ENCODE measurements at places on chromosomes 3 and 15. TPM values are rescaled to one million over a fixed set of nuclear protein-coding genes. Genes with fewer than 3 reads are reported as not detected.

Gene PLSCR5
- not detected for total RNA-seq

DNA sequence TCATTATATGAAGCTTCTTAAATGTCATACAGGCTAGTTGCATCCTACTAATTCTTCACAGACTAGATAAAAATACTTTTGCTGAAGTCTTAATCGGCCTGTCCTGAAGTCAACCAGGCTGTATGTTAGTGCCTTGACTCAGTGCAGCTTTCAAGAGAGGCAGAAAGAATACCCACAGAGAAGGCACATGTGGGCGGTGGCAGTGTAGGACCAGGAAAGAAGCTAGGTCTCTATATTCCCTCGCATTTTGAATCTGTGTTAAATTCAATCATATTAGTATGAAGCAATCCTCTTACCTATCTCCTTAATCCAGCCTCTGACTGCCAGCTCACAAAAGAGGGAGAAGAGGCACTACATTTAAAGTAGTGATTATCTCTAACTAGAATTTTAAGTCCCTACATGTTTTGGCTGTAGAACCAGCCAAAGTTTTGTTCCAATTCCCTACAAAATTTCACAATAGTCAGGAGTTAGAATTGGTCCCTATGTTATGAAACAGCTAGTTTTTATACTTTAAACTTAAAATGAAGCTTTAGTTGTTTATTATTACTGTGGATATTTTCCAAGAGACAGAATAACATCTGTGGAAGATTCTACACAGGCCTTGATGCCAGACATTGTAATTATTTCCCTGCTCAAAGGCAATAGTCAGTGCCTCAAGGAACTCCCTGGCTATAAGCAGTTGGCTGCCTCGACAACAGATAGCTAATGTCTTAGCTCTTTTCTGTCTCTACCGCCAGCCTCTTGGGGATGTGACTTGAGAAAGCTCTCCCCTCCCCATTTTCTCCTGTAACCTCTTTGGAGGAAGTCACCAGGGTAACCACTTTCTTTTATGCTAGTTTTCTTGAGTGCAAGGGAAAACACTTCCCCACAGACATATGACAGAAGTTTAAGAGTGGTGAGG is 31.9 kb downstream of the CRTC3 start:
- peak; percentile 76 for DNase-seq

Gene SLC9C1
- not detected for total RNA-seq

GRCh38 chr3:45795509-45795881 is 841 bp downstream of the SLC6A20 start:
- DNase-seq = no peak

- DNase-seq = no peak
Observed at GRCh38 chr3:190444576-190445145, 5.0 kb downstream of the TMEM207 start.

Gene FAM107A
- 16.2 TPM for total RNA-seq

DNA sequence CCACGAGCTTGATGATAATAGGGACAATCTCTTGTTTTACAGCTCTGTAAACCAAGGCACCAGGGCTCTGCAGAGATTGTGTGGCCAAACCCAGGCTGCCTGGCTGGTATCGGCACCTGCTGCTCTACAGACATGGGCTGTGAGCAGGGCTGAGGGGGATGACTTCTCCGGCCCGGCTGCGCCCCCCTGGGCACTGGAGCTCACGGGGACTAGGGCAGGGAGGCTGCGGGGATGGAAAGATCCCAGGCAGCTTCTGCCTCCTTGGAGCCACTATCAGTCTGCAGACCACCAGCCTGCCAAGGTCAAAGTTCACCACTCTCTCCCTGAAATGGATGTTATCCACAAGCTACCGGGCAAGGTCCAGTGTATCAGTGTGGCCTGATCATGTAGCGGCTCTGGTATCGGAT is 22.0 kb upstream of the PIGZ start:
- no peak for DNase-seq

DNA sequence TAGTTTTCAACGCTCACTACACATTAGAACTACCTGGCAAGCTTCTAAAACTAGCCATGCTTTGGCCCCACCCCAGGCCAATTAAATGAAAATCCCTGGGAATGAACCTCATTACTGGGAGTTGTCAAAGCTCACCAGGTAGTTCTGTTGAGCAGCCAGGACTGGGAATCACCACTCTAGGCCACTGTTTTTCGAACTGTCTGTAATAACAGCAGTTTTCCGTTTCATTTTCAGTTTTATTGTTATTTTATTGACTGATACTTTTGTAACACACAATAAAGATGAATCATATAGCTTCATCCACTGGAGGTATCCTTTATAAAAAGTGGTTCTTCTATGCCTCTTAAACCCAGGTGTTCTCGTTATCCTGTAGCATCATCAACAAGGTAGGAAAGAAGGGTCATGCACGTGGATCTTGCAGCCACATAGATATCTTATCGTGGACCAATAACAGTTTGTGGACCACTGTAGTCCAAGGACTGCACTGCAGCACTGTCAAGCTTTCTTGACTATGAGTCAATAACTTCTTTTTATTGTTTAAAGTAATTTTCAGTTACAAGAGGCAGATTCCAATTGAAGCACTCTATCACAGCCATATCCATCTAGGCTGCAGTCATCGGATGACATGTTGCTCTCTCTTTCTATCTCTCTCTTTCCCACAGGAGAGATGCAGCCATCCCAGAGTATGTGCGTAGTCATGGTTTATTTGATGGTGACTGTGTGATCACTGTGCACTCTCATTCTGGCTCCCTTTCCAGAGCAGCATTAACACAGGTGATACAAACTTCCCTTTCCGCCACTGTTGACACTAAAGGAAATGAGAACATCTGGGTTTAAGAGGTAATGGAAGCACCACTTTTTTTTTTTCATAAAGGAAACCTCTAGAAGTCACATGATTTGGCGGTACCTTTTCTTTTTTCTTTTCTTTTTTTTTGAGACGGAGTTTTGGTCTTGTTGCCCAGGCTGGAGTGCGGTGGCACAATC is 39.0 kb upstream of the BLM start:
- DNase-seq = no peak

Gene PAQR5
- 18.3 TPM for total RNA-seq

GRCh38 chr3:141538568-141539240 is 51.9 kb downstream of the RASA2 start:
- DNase-seq = no peak

Measured in stomach (tissue), 19 donors.